Activated T-helper 1 cell treated with Interleukin-2 at 50 U/mL for 16 hours (primary cell): ENCODE measurements at places on chromosomes 5 and 9.

DNA sequence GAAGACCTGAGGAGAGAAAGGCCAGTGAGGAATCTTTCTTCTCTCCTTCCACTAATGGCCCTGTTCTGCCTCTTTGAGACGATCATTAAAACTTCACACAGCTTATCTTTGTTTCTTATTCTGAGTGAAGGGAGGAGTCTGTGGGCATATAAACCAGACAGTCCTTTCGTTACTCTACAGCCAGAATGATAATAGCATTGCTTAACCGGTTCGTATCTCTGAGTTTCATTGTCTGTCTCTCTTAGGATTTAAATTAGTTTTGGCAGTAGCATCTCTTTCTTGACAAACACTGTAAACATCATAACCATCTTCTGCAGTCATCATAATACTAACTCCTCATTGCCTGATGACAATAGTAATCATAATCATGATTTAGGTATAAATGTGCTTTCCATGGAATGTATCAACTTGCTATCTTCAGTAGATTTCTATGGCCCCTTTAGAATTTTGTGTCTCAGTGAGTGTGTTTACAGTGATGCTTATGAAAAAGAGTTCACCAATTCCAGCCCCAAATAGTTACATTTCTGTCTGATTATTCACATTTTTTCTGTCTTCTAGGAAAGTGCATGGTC is 618.8 kb upstream of the KLF4 start:
- DNase-seq = no peak

GRCh38 chr5:60992871-60993270 is 47.9 kb downstream of the NDUFAF2 start:
- no peak for DNase-seq

GRCh38 chr5:126002222-126002897 is 420.8 kb upstream of the GRAMD2B start:
- DNase-seq = no peak

GRCh38 chr5:38697013-38697412 is 140.6 kb upstream of the LIFR start:
- no peak for DNase-seq

- DNase-seq = no peak
Measured at GRCh38 chr5:174876-175465, 16.3 kb upstream of the LRRC14B start.

- no peak for DNase-seq
Measured at GRCh38 chr9:109894921-109895758, 115.1 kb downstream of the PALM2AKAP2 start.

DNA sequence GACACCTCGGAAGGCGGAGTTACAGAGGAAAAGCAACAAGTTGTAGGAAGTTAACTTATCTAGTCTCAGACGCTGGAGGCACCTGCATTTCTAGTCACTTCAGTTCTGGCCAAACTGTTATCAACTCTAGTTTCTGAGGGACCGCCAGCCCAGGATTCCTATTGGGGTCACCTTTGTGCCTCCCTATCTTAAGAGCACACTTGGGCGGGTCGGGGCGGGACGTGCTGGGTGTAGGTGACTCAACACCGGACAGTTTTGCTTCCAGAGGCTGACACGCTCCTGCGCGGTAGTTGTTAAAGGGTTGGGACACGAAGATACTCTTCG is 679 bp upstream of the KDM4C start:
- no peak for DNase-seq

GRCh38 chr9:26502311-26502710 is 390.3 kb downstream of the CAAP1 start:
- DNase-seq = no peak

- no peak for DNase-seq
Measured at GRCh38 chr5:109833946-109834345, 144.2 kb downstream of the MAN2A1 start.

GRCh38 chr5:160507221-160507721 is 85.6 kb downstream of the PTTG1 start:
- no peak for DNase-seq

GRCh38 chr5:180206993-180207392 is 2.0 kb downstream of the RASGEF1C start:
- DNase-seq = no peak

GRCh38 chr9:98391406-98391805 is 136.0 kb upstream of the TBC1D2 start:
- DNase-seq = no peak

GRCh38 chr5:117982691-117983090 is 1005.7 kb downstream of the DTWD2 start:
- no peak for DNase-seq

- DNase-seq = no peak
Measured at GRCh38 chr5:135195270-135195608, 161.2 kb upstream of the PITX1 start.

GRCh38 chr9:134488331-134489280 is 153.0 kb upstream of the COL5A1 start:
- DNase-seq = no peak

DNA sequence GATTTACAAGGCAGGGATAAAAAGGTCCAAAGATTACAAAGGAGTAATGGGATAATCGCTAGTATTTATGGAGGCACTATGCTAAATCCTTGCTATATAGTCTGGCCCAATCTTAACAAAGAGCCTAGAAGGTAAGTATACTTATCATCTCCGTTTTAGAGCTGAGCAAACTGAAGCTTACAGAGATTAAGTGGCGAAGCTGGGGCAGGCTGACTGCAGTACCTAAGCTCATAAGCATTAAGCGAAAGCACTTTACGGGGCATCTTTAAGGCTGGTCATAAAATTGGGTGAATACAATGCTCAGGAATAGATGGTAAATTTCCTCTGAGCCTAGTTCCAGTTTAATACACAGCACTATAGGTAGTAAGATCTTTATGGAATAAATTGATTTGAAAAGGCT is 30.0 kb upstream of the ZNF366 start:
- no peak for DNase-seq
